ENCODE measurements at places on chromosomes 7 and 10.

DNA sequence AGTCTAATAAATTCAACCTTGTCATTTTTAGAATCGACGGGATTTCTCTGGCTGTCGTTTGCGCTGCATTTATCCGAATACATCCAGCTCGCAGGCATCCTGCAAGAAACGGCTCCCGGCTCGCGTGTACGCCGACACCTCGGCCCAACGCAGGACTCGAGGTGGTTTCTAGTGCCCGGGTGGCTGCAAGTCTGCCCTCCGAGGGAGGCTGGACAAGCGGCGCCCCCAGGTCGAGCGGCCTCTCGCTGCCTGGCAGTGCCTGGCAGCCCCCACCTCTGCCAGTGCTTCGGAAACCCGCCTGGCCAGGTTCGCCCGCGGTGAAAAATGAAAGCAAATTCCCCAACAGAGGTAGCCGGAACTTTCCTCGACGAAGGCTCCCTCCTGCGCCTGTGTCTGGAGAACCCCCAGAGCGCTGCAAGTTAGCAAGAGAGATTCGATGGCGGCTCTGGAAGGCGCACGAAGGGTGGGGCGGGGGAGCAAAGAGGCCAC lies 5.7 kb upstream of the ZNF503 start:
- DNase-seq = no peak

DNA sequence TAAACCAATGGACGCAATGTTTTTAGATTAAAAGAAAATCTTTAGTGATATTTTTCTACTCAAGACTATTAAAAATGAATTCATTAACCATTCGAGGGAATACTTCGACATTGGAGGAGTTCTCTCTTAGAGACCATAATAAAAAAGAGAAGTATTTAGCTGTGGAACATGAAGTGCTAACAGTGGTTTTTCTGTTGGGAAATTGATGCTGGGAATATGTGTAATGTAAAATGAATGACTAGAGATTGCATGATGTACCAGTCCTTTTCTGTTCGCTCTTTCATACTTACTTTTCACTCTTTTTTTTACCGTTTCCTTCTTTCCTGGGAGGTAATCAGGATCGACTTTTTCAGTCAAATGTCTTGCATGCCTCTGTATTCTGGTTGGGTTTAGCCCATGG lies 41.3 kb downstream of the ST7 start:
- DNase-seq = no peak

- no peak for DNase-seq
Observed at GRCh38 chr10:119025336-119025735, 4.2 kb upstream of the NANOS1 start.

DNA sequence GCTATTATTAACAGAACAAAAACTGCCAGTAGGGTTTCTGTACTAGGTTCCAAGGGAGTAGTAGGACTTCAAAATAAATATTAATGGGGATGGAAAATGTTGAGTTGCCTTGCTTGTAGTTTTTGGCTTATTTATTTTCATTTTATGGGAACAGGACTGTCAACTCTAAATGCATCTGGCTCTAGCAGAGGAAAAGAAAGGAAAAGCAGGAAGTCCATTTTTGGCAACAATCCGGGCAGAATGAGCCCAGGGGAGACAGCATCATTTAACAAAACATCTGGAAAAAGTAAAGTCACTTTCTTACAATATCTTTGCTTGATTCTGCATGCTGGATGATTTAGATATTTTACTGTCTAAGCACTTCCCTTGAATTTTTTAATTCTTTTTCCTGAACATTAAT lies 69.4 kb downstream of the NOC3L start:
- DNase-seq = peak; percentile 56

DNA sequence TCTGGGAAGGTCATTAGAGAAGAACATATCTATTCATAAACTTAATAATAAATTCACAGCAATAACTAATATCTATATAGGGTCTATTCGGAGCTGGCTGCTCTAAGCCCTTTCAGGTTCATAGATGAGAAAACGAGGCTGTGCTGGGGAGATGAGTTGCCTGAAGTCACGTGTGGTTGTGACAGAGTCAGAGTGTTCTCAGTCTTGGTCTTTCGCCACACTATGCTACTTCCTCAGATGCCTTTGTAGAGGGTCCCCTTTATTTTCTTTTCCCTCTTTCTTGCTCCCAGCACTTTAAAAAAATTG lies 43.7 kb upstream of the FAM180A start:
- DNase-seq = no peak

DNA sequence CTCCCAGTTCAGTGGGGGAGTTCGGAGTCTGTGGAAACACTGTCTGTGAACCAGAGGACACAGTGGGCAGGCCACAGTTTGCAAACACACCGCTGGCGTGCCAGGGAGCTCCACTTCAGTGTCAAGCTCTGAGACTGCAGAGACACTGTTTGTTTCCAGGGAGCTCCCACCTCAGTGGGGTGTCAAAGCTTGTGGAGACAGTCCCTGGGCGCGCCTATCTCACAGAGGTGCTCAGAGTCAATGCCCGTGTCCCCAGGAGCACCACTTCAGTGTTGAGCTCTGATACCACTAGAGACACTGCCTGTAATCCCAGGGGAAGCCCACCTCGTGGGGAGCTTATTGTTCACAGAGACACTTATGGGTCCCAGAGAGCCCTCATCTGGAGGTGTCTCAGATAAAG lies 4.3 kb downstream of the MYO1G start:
- DNase-seq = no peak

Measured in dermis microvascular lymphatic vessel endothelial cell (primary cell).